ENCODE measurements at places on chromosomes 6 and 20.

GRCh38 chr6:36542041-36542440 is 5.2 kb downstream of the STK38 start:
- no peak for DNase-seq

GRCh38 chr6:13763740-13764381 is 50.5 kb downstream of the MCUR1 start:
- no peak for DNase-seq

GRCh38 chr20:46814366-46815232 is 80.0 kb upstream of the EYA2 start:
- DNase-seq = no peak

DNA sequence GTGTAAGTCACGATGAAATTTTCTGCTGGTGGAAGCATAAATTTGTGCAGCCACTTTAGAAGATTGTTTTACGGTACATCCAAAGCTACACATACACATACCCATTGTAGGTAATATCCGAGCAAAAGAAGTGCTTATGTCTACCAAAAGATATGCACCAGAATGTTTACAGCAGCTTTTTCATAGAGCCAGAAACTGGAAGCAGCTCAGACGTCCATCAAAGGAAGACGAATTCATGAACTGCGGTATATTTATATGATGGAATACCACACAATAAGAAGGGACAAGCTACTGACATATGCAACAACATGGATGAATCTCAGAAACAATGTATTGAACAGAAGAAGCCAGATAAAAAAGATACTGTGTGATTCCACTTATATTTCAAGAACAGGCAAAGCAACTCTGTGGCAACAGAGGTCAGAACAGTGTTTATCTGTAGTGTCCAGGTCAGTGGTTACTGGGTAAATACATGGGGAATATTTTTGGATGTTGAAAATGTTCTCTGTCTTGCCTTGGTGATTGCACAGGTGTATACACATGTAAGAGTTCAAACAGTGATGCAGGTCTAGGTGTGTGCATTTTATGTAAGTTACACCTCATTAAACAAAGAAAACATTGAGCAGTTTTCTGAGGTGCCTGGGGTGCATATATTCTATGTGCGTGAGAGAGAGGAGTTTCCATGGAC is 51.9 kb upstream of the EXOC2 start:
- no peak for DNase-seq

GRCh38 chr20:46494077-46494476 is 19.3 kb downstream of the ZNF334 start:
- no peak for DNase-seq

GRCh38 chr6:73282871-73283270 is 19.9 kb upstream of the KHDC1 start:
- no peak for DNase-seq

DNA sequence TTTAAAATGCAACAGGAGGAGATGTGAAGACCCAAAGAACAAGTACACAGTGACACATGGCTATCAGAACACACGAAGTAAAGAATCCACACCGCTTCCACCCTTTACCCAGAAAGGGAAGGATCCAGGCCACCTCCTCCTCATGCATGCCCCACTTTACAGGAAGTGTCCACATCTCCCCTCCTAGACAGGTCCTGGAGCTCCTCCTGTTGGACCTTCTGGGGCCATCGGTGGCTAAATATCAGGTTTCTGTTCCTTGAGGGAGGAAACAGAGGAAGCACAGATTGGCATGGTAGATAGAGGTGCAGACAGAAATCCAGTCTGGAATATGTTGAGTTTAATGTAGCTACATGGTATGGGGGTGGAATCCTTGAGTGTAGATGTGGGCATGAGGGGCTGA is 10.9 kb downstream of the NINL start:
- DNase-seq = no peak

GRCh38 chr6:3831761-3832530 is 17.2 kb upstream of the FAM50B start:
- no peak for DNase-seq

Data from stimulated activated CD4-positive, alpha-beta T cell treated with anti-CD3 and anti-CD28 coated beads, Interleukin-1b, Interleukin-23, amount 100 ng/mL, for 1 hour (primary cell).